ENCODE measurements at places on chromosomes 3 and 15. TPM values are rescaled to one million over a fixed set of nuclear protein-coding genes. Genes with fewer than 3 reads are reported as not detected.

The WWTR1 gene
- 108 TPM for total RNA-seq

The ARGFX gene
- total RNA-seq = not detected

The SLC7A14 gene
- total RNA-seq = 0.60 TPM

The MYD88 gene
- 8.8 TPM for total RNA-seq

The EXD1 gene
- total RNA-seq = not detected

The SLC9C1 gene
- total RNA-seq = 0.70 TPM

The CYFIP1 gene
- 85.9 TPM for total RNA-seq

The CAPN3 gene
- total RNA-seq = 0.60 TPM

The PRKCD gene
- total RNA-seq = 7.7 TPM

The RHOV gene
- total RNA-seq = under 0.01 TPM

The TNNC1 gene
- total RNA-seq = 2.5 TPM

The ZNF717 gene
- total RNA-seq = 13.9 TPM

The TRH gene
- not detected for total RNA-seq

The COL8A1 gene
- total RNA-seq = 7.8 TPM

The MFAP1 gene
- total RNA-seq = 24.2 TPM

The PPP2R3A gene
- total RNA-seq = 7.0 TPM

The PLA2G4E gene
- not detected for total RNA-seq

The GOLGA8N gene
- total RNA-seq = 4.2 TPM

The IMPG2 gene
- total RNA-seq = 0.23 TPM

The EIF4E3 gene
- 3.3 TPM for total RNA-seq

The CPNE4 gene
- total RNA-seq = not detected

The PRICKLE2 gene
- total RNA-seq = 17.1 TPM

The SUCNR1 gene
- total RNA-seq = 2.2 TPM

The GOLGB1 gene
- 28.7 TPM for total RNA-seq

The ITIH1 gene
- total RNA-seq = not detected

All from smooth muscle cell of the coronary artery (primary cell).